ENCODE measurements at places on chromosomes 7 and 10.
A peak's percentile ranks its signal among the peaks of the same experiment; 100 is the strongest.

DNA sequence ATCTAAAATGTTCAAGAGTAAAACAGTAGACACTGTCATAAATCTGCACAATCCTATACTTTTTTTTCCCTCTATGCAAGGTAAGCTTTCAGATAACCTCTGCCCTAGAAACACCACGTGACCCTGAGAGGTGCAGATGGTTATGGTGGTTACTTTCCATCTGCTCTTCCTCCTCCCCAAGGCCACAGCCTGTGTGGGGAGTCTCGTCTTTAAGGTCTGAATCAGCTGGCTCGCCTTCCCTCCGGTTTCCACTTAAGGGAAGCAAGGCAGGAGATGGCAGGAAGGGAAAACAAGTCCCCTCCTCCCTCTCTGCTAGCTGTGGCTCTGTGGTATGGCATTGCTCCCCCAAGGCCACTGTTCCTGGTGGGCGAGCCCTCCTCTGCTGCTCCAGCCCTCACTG is 181.8 kb downstream of the GLI3 start:
- DNase-seq = no peak

GRCh38 chr10:27383595-27384542 is 120.2 kb upstream of the RAB18 start:
- DNase-seq = no peak

DNA sequence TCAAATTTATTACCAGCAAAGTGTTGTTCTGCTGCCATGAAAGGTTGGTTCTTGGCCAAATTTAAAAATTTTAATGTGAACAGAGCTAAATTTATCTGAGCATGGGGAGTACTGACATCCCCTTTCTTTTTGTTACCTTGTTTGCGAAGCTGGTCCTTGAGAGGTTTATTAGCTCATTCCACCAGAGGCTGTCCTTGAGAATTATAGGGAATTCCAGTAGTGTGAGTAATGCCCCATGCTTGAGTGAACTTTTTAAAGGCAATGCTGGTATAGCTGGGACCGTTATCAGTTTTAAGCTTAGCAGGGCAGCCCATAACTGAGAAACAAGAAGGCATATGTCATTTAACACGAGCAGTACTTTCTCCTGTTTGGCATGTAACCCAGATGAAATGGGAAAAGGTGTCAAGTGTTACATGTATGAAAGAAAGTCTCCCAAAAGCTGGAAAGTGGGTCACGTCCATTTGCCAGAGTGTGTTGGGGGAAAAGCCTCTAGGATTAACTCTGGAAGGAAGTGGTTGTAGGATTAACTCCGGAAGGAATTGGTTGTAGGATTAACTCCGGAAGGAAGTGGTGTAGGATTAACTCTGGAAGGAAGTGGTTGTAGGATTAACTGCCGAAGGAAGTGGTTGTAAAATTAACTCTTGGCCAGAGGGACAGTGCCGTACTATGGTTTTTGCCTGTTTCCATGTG is 37.3 kb upstream of the AKR1C2 start:
- no peak for DNase-seq

DNA sequence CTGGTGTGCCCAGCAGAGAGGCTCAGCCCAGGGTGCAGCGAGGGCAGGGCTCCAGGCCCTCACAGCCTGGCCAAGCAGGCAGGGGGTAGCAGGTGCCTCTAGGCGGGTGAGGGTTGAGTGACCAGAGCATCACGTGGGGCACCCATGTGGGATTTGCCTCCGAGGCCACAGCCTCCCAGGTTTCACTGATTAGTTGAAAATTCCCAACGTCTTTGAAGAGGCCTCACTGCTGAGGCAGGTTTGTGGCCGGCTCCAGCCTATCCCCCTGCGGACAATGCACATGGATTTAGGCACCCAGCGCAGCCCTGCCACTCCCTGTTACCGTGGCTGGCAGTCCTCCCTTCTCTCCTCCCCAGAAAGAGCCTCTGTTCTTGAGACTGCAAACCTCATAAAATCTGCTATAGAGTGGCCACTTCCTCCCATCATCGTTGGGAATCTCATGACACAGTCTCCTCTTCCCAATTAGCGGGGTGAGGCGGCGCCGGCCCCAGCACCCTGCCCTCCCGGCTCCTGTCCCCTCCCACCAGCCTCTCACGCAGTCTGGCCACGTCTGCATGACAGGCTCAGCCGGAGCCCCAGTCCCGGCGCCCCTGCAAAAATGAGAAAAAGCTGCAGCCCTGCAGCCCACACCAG is 10.8 kb downstream of the MYL10 start:
- DNase-seq = no peak

DNA sequence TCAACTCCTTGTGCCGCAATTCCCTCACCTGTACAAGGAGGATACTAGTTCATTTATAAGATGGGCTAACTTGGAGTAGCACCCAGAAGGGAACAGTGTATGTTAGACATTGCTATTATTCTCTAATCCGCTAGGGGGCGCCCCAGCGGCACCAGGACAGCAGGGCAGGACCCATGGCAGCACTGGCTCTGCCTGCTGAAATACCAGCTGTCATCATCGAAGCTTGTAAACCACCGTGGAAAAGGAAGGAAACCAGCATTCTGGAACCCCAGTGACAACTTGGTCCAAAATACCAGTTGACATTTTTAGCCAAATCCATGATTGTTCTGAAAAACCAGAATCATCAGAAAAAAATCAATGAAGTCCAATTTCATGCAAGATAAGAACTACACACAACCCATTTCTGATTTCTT is 134.4 kb downstream of the ITGA8 start:
- DNase-seq = peak; percentile 41

GRCh38 chr10:34219753-34220548 is 595.1 kb downstream of the PARD3 start:
- DNase-seq = no peak

- no peak for DNase-seq
These were observed 280.2 kb downstream of the GRM8 start for GRCh38 chr7:126972571-126972970.

- no peak for DNase-seq
These were observed 26.5 kb downstream of the MRC1 start for GRCh38 chr10:17835688-17836087.

DNA sequence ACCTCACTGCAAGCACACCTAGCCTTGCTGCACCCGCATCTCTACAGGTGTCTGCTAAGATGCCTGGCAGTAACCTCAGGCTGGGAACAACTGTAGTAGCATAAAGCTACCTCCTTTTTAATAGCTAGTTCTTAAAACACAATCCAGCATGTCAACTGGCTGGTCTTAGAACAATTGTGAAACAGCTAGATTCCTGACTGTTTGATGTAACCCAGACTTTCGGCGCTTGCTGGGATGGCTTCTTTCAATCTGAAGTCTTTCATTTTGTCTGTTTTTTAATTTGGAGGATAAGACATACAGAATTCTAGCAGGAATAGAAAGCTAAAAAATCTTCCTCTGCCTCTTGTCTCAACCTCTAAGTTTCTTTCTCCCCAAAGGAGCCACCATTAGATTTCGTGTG is 59.8 kb downstream of the GSDME start:
- DNase-seq = no peak

DNA sequence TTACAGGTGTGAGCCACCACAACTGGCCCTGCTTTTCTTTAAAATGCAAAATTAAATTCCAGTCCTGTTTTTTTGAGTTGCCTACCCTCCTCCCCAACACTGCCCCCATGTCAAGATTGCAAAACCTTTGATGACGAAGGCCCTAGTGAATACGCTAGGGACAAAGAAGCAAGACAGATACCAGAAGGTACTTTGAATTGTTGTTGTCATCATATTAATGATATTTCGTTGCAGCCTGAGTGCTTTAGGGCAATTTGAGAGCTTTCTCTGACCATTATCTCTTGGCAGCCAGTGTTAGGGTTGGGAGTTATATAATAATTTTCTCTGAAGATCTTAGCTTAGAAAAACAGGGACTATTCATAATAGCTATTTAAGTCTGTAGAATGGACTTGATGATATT is 7.1 kb downstream of the CCSER2 start:
- DNase-seq = no peak

DNA sequence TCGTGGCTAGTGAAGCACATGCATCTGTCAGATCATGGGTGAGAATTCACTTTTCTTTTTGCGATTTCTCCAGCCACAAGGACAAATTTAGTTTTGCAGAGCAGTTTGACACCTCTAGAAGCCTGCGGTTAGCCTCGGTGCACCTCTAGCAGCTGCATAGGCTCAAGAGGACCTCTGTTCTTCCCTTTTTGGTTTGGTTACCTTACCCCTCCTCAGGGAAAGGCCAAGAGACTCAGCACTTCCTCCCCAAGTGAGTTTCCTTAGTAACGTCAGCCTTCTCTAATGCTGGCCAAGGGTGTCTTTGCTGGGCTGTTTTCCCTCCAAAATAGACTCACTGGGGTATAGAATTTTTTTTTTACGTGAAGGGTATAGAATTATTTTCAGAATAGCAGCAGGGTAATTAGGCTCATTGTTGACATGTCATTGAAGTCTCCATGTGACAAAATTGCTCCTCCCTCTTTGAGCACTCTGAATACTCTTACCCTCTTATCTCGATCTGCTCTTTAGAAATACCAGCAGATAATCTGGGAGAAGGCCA is 97.8 kb downstream of the AUTS2 start:
- DNase-seq = no peak

DNA sequence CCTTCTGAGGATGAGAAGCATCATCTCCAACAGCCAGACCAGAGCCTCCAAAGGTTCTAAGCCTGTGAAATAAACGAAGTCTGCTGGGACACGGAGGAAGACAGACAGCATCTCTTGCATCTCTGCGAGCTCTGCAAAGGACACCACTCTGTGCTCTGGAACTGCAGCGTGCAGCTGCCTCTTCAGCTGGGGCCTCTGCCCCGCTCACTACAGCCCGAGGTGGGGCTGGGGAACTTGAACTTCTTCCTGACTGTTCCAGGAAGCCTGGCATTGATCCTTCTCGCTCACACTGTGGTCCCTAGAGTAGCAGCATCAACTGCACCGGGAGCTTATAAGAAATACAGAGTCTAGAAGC is 163.3 kb downstream of the USP6NL start:
- DNase-seq = no peak

GRCh38 chr7:117997862-117998825 is 124.9 kb upstream of the CTTNBP2 start:
- DNase-seq = no peak

- DNase-seq = no peak
These were observed 214.3 kb downstream of the NRG3 start for GRCh38 chr10:82089327-82089726.

GRCh38 chr10:88782222-88782621 is 20.3 kb upstream of the LIPM start:
- no peak for DNase-seq

GRCh38 chr10:113609704-113610108 is 54.1 kb downstream of the NRAP start:
- DNase-seq = no peak

GRCh38 chr10:21135023-21135931 is 238.2 kb upstream of the NEBL start:
- no peak for DNase-seq

DNA sequence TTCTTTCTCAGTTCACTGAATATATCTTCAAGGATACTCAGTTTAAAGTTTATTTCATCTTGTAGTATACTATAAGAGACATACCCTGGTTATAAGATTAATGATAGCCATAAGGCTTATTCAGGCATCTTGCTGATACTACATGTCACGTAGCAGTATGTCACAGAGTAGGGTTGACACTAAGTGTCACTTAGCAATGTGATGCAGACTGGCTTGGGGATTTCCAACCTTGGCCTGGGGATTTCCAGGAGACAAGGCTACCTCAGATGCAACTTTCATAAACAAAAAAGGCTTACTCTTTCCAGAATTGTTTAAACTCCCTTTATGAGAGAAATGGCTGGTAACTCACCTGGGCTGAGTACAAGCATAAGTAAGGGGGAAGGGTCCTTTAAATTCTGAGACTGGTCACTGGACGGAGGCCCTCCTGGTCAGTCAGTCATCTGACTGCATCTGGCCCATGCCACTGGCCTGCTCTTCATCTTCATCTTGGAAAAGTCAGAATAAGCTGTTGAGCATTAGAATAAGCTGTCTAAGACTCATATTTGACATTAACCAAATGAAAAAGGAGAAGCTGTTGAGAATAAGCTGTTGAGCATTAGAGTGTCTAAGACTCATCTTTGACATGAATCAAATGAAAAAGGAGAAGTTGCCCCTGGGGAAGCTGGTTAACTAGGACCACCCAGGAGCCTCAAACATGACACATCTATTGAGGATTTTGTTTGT is 9.5 kb downstream of the SLC13A1 start:
- DNase-seq = no peak

DNA sequence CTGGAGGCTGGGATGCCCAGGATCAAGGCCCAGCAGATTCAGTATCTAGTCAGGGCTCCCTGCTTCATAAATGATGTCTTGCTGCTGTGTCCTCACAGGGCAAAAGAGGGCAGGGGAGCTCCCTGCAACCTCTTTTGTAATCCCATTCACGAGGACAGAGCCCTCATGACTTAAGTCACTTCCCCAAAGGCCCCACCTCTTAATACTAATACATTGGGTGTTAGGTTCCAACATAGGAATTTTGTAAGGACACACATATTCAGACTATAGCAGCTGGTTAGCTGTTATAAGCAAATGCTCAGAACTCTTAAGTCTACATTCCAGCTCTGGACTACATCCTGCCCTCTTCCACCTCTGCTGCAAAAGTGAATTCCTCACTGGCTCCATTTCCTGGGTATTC is 63.0 kb downstream of the VOPP1 start:
- no peak for DNase-seq

GRCh38 chr10:7388602-7389001 is 22.2 kb downstream of the SFMBT2 start:
- no peak for DNase-seq

DNA sequence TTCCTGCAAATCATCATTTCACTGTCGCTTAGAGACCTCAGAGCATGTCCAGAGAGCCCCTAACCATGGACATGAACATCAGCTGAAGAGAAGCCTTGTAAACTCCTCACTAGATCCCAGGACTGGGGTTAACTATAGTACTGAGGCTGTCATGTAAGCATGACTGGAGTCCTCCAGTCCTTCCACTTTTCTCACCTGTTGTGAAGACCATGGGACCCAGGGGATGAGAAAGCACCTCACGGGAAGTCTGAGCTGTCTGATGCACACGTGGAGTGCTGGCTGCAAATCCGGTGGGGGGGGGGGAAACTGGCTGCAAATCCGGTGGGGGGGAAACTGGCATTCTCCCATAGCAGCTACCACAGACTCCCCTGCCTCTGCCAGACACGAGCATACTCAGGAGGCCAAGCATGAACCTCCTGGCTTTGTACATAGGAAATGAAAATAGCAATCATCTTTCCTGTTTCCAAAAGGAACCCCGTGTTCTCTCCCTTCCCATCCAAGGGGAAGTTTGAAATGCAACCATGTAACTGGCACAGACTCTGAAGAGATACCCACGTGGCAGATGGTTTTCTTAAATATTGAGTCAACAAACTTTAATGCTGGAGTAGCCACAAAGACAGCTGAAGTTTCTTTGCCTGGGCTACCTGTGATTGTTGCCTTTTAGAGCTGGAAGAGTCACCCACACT is 261.4 kb downstream of the ZMYND11 start:
- DNase-seq = no peak

DNA sequence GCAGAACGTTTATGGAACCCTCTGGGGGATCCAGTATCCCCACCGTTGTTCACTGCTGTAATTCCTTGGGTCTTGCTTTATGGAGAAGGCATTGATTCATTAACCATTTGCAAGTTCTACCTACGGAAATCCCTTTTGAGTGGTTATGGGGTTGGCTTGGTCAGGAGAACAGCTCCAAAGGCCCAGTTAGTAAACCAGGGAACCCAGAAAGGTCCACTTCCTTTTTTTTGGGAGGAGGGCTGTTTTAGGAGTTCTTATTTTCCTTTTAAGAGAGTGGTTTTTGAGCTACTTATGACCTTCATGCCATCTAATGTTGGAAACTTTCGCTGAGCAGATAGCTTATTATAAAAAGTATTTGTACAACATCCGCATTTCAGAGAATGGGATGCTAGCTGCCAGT is 1.3 kb downstream of the POR start:
- no peak for DNase-seq
